ENCODE measurements at places on chromosomes 1 and 21.
A peak's percentile ranks its signal among the peaks of the same experiment; 100 is the strongest.

DNA sequence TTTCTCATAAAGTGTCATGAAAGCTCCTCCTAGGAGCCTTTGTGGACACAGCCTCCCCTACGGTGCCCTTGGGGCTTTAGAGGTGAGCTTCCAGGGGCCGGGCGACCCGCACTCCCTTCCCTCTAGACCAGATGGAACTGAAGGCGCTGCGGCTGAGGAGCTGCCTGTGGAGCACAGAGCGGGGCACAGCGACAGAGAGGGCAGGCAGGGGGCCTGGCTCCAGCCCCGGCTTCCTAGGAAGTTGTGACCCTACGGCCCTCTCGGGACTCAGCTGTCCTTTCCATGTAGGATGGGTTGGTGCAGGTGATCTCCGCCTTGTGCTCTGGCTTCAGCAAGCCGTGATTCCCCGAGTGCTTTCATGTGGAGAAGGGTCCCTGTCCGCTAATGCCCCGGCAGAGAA lies 23.6 kb upstream of the NEK2 start:
- DNase-seq = no peak

DNA sequence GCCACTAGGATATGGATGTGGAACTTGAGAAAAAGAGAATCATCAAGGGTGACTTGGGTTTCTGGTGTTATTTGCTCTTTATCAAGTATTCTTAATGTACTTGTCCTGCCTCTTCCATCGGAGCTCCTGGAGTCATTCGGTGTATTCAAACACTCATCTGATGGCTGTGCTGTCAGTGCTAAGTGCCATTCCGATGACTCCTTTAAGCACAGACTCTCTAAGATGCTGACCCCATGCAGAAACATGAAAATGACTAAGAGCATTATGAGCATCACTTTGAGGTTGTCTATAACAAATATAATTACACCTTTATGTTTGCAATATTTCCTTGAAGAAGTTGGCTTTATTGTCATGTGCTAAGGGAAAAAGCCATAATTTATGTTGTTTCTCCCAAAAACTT lies 11.3 kb upstream of the RPL5 start:
- no peak for DNase-seq

GRCh38 chr1:156502391-156502893 lies 1.9 kb upstream of the MEF2D start:
- DNase-seq = peak; percentile 22

DNA sequence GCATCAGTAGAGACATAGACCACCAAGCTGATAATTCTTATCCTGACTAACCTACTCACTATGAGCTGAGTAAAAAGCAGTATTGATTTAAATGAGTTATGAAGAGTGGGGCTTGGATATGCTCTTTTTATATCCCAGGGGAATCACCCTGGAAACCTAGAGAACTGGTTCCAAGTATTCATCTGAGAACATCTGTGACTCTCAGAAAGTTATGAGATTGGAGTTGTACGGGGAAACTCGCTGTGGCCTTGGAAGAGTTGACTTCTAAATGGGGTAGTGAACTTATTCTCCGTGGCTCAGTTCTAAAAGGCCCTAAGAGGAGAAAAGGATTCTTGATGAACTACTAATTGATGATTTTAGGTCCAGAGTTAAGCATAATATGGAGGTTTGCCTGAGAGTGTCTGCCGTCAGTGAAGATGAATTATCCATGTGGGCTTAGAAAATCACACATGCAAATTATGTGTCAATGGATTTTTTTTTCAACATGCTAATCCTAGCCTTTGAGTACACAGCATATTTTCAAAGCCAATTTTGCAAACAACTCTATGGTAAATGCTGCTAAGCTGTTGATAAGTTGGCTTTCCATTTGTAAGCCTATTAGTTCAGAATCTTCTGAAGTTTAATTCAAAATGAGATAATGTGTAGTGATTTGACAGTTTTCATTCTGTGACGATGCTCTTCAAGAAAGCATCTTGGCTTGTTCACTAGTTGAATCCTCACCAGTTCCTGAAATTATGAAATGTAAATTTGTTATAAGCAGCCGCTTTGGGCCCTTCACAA lies 122.7 kb downstream of the FGGY start:
- DNase-seq = no peak

DNA sequence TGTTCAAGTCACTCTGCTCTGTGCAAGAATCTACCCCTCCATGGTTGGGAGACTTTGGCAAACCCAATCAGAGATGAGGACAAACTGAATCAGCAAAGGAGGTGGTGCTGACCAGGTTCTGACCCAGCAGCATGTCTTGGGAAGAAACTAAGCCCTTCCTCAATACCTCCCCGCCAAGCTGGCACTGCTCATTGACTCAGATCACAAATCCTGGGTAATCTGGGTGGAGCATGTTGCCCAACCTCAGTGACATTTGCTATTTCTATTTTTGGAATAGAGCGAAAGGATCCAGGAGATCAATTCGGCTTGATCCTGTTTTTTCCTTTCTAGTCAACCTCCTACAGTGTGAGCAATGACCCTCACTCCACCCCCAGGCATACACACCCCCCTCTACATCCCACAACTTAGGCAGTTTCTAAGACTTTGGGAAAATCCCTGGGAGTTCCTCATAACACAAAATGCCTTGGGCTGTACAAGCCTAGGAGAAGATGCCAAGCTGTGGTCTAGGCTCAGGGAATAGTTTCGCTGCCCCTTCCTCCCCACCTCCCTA lies 166.8 kb upstream of the KCNJ6 start:
- no peak for DNase-seq

- peak; percentile 21 for DNase-seq
Observed at GRCh38 chr1:160494620-160495019, 28.4 kb downstream of the SLAMF6 start.

DNA sequence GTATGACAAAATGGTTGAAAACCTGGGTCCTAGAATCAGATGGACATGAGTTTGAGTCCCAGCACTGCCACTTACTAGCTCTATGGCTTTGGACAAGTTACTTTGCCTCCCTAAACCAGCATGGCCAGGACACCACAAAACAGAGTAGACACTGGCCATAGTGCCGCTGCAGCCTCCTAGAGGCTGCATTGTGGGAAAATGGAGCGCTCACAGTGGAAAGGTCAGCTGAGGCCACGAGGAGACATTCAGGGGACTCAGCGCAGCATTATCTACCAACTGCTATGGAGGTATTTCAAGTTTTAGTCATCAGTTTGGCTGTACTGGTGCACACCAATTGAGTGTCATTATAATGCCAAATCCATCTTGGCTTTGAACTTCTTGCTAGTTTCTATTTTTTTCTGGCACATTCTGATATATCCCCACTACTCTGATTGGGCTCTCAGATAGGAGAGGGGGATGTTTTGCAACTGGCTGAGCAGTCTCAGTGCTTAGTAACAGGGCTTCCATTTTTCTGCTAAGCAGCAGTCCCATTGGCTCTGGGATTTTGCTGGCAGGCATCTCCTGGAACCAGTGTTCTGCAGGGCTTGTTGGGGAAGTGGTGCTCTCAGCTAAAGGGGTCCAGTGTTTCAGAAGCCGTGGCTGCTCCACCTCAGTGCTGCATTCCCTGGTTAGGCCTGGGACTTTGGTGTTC lies 16.2 kb downstream of the NT5C1A start:
- DNase-seq = no peak

DNA sequence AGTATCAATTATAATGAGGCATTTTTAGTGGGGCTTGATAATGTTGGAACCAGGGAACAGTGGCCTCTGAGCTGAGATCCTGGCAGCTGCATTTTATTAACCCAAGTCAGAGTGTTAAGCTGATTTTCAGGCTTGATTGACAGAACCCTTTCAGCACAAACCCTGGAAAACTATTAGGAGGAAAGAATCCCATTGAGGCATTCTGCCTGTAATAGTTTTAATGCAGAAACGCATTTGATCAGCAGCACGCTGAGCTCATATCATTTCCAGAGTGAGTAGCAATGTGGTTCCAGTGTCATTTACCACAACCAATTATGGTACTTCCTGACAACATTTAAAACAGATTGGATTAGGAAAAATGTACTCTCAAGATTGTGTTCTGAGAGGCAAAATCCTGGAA lies 78.3 kb upstream of the BARHL2 start:
- DNase-seq = no peak

- DNase-seq = no peak
Observed at GRCh38 chr1:231666937-231667608, 40.5 kb downstream of the DISC1 start.

DNA sequence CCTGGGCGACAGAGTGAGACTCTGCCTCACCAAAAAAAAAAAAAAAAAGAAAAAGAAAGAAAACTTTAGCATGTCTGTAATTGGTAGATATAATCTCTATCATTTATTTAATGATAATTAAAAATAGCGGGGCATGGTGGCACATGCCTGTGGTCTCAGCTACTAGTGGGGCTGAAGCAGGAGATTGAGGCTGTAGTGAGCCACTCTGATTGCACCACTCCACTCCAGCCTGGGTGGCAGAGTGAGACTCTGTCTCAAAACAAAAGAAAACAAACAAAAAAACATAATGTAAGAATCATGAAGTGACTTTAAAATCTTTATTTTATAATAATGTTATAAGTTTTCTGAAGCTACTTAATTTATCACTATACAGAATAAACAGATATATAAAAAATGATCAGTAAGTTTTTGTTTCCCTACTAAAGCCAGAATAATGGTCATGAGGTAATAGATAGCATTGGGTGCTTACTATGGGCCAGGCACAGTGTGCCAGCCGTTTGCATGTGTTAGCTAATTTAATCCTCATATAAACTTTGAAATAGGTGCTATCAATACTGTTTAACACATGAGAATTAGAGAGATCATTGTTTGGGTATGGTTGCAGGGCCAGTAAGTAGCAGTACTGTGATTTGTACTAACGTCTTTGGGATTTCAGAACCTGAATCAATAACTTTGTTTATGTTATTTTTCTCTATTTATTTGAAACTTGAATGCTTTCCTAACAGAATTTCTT lies 23.8 kb downstream of the CLIC4 start:
- DNase-seq = no peak

DNA sequence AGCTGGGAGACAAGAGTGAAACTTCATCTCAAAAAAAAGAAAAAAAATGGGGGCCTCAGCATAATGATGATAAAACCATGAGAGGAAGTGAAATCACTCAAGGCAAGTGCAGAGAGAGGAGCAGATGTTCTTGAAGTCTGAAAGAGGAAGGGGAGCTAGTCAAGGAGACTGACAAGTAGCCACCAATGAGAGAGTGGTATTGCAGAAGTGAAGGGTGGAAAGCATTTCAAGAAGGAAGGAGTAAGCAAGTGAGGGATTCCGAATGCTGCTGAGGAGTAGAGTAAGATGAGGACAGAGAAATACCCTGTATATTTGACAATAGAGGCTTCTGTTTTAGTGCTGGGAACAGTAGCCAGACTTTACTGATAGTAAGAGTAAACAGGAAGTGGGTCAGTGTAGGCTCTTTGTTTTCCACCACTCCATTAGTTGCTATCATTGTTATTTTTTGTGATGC lies 2.9 kb downstream of the TATDN3 start:
- no peak for DNase-seq

DNA sequence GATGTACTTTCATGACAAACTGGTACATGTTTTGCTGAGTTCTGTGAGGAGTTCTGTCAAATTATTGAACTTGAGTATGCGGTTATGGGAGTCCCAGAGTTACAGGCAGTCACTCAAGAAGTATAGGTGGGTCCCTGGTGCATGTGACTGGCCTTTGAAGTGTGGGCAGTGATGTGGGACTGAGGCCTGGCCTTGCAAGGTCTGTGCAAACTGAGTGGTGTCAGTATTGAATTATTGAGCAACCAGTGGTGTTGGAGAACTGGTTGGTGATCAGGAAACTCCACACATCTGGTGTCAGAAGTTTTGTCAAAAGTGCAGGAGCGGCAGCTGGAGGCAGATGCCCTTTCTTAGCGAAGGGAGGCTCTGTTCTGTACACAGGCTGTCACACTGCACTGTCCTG lies 5.2 kb downstream of the ZNF678 start:
- DNase-seq = no peak

GRCh38 chr1:178954325-178954690 lies 71.4 kb upstream of the FAM20B start:
- no peak for DNase-seq

DNA sequence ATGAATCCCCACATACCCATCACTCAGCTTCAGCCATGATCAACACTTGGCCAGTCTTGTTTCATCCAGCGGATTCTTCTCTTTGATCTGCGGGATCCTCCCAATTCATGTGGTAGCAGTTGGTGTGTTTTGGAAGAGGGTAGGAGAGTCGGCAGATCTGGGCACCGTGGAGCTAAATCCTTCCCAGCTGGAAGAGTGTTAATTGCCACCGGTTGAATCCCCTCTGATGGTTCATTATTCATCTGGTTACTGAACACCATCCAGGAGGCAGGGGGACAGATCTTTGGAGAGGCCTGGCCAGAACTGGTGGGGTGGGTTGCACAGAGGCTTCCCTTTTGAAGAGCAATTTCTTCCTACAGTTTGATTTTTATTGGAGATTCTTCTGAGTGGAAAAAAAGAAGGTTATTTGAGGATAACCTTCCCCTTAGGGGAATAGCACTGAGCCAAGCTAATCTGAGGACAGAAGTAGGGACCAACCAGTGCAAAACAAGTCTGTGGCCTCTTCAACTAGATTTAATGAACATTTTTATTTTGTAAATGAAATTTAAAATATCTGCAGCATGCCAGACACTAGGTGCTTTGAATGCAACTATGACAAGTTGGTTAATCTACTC lies 8.1 kb downstream of the NFASC start:
- no peak for DNase-seq

GRCh38 chr1:229756666-229757065 lies 130.6 kb downstream of the URB2 start:
- DNase-seq = no peak

DNA sequence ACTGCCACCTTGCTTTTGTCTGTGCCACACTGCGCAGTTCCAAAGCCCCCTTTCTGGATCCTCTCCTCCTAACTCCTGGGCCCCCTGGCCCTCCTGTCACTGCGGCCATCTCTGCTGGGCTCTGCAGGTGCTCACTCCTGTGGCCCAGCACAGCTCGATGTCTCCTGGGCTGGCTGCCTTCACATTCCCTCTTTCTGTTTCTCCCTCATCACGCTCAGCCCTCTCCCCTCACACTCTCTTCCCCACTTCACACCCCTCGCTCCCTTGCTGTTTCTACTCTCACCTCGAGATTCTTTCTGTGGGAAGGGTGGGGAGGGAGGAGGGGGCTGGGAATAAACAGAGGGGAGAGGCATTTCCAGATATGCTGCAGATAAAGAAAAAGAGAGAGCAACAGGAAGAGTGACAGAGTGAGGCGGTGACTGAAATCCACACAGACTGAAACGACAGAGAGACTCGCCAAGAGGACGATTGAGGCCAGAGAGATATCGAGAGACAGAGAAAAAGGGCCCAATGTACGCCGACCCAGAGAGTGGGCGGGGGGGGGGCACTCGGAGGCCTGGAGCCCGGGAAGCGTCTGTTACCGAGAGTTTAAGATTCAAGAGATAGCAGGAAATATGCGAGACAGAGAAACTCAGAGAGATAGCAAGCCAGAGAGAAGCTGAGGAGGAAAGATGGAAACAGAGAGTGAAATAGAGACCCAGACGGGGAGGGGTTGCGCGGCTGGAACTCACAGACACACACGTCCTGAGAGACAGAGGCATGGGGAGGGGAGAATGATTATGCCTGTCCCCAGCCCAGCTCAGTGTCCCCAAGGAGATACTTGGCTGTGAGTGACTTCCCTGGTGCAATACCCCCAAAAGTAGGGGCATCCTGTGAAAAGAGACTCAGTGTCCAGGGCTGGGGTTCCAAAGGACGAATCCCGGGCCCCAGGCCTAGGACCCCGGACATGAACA lies 666 bp downstream of the CSF3R start:
- no peak for DNase-seq

Data from hematopoietic multipotent progenitor cell treated with erythropoietin and hydrocortisone succinate and interleukin-3 and kit ligand, for 8 days (in vitro differentiated cells).